ENCODE measurements at places on chromosomes 1 and 21.

DNA sequence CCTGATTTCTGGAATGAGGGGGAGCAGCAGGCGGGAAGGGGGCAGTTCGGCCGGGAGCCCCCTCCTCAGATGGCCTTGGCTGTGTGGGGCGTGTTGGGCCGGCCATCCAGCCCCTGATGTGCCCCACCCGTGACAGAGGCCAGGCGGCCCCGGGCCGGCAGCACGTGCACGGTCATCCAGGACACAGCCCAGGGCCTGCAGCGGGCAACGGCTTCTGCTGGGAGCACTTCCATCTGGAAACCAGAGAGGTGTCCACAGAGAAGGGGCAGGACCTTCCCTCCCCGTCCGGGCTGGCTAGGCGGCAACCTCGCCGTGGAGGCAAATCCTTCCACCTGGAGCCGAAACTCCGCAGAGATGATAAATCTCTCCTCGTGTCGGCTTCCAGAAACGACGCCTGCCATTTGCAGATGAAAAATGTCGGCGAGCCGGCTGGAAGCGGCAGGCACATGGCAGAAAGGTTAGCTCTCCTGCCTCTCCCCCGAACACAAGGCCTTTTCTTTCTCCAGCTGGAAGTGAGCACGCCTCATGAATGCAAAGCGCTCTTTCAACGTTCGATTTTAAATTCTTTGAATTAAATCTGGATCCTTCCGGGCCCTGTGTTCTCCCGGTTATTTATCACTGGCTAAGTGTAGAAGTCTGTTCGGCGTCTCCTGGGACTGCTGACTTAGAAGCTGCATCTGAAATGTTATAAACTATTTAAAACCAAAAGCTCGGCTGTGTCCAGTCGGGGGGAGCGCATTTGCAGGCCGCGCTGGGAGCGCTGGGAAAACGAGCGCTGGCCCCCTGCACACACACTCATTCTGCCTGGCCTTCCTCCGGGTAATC lies 9.4 kb upstream of the ACTRT2 start:
- DNase-seq = no peak

DNA sequence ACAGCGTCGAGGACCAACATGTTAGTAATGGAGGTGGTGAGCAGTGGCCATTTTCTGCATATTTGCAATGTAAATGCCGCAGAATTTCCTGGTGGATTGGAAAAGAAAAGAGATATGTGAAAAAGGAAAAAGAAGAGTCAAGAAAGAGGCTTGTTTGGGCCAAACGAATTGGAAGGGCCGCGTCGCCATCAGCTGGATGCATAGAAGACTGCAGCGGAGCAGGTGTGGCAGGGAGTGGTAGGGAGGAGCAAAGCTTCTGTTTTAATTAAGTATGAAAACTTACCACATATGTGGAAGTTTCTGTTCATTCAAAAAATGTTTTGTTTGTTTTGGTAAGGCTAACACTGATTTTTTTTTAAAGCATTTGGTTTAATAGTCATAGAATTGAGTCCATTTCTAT lies 690.7 kb downstream of the NCAM2 start:
- no peak for DNase-seq

DNA sequence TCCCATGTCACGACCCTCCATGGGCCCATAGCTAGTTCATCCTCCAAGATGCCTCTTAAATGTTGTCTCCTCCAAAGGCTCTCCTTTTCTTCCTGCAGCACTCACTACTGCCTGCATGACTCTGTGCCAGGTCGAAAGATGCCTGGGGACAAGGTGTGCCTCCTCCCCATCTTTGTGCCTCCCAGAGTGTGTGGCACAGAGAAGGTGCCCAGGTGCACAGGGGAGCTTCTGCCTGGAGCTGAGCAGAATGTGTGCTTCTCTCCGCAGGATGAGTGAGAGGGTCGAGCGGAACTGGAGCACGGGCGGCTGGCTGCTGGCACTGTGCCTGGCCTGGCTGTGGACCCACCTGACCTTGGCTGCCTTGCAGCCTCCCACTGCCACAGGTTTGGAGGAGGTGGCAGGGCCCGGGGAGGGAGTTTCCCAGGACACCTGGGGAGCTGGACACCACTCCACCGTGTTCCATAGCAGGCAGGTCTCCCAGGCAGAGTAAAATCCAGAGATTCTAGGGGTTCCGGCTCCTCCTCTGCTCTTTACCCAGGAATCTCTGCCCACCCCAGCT lies 6.9 kb upstream of the PPM1J start:
- no peak for DNase-seq

GRCh38 chr1:198179556-198179981 lies 22.8 kb downstream of the NEK7 start:
- DNase-seq = peak; percentile 38

- no peak for DNase-seq
Measured at GRCh38 chr1:27972141-27972540, 12.4 kb downstream of the XKR8 start.

GRCh38 chr1:248823517-248824001 lies 2.2 kb downstream of the SH3BP5L start:
- DNase-seq = no peak

- DNase-seq = no peak
Measured at GRCh38 chr21:45998871-45999580, 17.5 kb downstream of the COL6A1 start.

- DNase-seq = no peak
Measured at GRCh38 chr1:189656628-189657530, 820.8 kb downstream of the BRINP3 start.

DNA sequence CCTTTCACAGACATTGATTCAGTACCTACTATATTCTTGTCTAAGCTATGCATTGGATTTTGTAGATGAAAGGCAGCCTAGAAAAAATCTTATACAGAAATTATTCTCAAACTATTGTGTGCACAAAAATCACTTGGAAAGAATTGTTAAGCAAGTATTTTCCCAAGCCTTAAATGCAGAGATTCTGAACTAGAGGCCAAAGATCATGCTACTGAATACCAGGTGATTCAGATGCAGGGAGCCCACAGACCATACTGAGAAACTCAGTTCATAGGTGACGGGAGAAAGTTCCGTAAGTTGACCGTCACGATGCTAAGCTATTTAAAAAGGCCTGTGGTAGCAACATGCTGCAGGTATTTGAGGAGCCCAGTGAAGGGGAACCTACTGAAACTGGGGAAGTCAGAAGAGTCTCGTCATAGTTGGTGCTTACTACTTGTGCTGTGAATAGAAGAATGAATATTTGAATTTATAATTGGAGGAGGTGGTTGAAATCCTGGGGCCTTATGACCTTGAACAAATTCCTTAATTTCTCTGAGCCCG lies 150.8 kb downstream of the NFIA start:
- DNase-seq = no peak

DNA sequence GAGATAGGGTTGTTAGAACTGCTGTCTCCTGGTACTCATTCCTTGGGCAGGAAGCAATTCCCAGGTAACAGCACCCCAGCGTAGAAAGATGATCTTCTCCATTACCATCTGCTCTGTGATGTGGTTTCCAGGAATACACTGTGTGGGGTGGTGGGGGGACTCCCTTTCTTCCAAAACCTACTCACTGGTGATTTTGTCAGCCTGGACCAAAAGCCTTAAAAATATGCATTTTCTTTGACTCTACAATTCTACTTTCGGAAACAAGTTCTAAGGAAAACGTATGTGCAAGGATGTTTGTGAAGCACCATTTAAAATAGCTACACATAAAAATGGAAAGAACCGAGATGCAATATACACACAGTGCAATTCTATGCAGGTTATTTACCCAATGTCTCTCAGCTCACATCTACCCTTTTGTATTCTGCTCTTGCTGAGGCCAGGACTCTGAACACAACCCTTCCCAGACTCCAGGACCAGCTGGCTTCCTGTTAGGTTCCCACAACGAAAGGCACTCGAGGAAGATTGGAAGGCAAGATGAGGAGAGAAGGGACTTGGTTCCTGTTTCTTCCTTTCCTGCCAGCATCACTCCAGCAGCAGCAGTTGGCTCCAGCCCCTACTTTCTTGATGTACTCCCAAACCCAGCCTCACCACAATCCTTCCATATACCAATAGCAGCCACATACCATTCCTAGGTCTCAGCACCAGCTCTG lies 33.0 kb upstream of the GJB5 start:
- DNase-seq = no peak

GRCh38 chr1:115467196-115467595 lies 129.1 kb upstream of the NGF start:
- DNase-seq = no peak

DNA sequence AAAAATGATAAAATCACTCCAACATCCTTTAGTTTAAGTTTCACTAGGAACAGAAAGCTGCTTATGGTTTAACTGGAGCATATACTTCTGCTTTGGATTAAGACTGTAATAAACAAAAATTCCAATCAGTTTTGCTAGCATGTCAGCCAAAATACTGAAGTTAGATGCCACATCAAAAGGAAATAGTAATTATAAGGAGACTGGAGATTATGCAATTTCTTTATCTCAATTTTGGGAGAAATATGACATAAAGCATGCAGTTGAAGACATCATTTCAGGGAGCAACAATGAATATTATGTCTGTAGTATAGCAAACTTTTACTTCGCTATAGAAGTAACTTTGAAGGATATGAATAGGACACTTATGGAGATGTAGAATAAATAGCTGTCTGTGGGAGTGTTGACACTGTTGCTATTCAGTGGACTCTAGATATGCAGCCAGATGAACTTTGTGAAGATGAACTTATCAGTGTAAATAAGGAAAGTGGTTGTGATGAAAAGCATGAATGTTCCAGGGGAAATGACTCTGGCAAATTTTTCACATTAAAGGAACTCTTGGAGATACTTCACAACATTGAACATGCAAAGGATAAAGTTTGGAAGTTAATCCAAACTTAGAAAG lies 107.8 kb downstream of the RABGAP1L start:
- no peak for DNase-seq

DNA sequence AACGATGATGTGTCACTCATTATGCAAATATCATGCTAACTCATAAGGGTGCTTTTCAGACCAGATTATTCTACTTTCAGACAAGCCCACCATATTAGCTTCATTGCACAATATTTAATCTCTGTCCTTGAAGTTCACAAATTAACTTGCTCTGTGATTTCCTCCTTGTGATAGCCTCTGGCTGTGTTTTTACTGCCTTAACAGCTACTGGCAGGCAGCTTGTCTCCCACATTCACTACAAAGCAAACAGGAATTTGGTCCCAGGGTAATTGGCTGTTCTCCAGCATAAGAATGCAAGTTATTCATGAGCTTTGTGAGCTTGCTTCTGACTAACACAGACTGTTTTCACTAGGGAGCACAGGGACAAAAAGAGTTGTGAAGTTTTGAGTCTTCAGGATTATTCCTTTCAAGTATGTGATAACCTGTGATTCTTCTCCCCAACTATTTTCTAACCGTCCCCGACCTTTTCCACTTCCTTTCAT lies 87.9 kb upstream of the HMCN1 start:
- no peak for DNase-seq

- no peak for DNase-seq
Measured at GRCh38 chr1:199163670-199164069, 524.8 kb downstream of the PTPRC start.

GRCh38 chr1:148333875-148334338 lies 149.2 kb downstream of the PPIAL4G start:
- DNase-seq = no peak

- no peak for DNase-seq
Measured at GRCh38 chr1:204588826-204589225, 72.6 kb downstream of the MDM4 start.

DNA sequence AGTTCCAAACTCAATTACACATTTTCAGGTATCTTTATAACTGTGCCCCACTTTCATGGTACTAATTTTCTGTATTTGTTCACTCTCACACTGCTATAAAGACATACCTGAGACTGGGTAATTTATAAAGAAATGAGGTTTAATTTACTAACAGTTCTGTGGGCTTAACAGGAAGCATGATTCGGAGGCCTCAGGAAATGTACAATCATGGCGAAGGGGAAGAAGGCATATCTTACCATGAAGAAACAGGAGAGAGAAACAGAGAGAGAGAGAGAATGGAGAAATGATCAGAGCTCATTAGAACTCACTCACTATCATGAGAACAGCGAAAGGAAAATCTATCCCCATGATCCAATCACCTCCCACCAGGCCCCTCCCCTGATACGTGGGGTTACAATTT lies 874.1 kb upstream of the B3GALT2 start:
- DNase-seq = no peak

- DNase-seq = no peak
Measured at GRCh38 chr1:111602974-111603373, 16.6 kb upstream of the RAP1A start.

GRCh38 chr1:94522304-94522703 lies 19.3 kb downstream of the F3 start:
- DNase-seq = peak; percentile 74

GRCh38 chr1:58629031-58629462 lies 52.0 kb upstream of the TACSTD2 start:
- DNase-seq = no peak

- DNase-seq = no peak
Measured at GRCh38 chr1:9317591-9318417, 25.1 kb downstream of the SPSB1 start.

DNA sequence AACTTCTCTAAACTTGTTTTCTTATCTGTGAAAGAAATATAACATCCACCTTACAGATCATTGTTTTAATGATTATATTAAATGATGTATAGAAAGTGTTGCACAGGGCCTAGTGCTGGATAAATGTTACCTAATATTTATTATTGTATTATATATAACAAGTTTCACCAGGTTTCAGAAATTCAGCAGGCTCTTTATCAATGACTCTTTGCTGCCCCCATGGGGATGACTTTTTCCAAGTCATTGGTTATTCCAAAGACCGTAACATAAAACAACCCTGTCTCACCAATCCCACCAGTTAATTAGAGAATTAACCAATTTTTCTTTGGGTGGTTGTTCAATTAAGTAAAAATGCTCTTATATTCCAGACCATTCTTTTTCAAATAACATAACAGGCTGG lies 7.3 kb upstream of the DEDD start:
- peak; percentile 85 for DNase-seq

GRCh38 chr1:21574466-21575151 lies 65.4 kb downstream of the ALPL start:
- DNase-seq = peak; percentile 32

GRCh38 chr1:114010433-114011184 lies 31.3 kb downstream of the OLFML3 start:
- no peak for DNase-seq

DNA sequence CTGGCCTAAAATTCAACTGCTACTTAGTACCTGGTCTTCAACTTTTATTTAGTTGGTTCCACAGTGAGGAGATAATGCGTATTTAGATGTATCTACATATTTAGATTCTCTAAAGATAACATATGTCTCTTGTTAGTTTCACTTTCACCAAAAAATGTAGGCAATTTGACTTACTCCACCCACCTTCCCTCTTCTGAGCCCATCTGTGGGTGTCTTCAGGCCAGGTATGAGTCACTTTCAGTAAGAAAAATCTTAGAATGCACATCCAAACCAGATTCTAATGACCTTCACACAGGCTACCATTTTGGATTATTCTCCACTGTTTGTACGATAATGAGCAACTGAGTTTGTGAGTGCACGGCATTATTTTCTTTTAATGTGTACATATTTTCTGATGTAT lies 501.7 kb downstream of the NEGR1 start:
- DNase-seq = no peak
